ENCODE measurements at places on chromosomes 4 and X.

GRCh38 chr4:3079694-3080123 is 5.2 kb downstream of the HTT start:
- DNase-seq: no peak

DNA sequence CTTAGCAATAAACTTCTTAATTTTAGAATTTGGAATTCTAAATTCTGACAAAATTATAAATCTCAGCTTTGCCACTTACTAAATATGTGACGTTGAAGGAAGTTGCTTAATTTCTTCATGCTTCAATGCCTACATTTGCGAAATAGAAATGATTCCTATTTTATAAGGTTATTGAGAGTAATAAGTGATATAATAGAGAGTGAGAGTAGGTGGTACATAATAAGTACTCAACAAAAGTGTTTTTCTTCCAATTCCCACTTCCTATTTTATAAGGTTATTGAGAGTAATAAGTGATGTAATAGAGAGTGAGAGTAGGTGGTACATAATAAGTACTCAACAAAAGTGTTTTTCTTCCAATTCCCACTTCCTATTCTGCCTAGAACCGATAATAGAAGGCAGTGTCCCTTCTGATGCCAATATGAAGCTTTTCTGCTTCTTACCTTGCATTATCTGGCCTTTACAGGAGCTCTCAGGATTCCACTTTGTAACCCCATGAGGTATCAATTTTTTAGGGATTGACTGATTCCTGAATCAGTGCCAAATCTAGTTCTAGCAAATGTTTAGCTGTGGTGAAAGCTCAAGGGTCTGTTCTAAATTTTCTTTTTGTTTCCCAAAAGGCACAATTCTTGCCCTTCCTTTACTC is 31.4 kb downstream of the VSIG4 start:
- DNase-seq: no peak

GRCh38 chr4:15601862-15602261 is 53.3 kb downstream of the FBXL5 start:
- no peak for DNase-seq

DNA sequence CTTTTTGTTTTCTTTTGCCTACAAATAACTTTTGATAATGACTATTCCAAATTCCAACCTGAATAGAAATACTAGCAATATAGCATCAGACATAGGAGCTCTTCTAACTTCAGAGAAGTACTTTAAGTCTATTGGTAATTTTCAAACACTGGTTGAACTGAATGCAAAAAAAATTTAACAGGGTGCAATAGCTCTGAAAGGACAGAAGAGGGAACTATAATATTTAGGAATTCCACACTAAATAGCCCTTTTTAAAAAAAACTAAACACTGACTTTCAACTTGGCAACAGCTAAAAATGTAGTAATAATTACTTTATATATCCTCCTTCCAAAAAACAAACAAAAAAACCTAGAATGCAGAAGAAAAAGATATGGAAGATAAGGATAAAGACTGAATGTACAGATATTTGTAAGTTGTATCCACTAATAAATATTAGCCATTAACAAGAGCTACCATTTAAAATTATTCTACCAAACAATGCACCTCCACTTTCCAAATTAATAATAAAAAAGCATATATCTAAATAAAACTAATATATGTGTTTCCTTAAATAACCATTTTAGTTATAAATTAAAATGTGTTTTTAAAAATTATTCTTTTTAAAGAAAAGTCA is 81.4 kb downstream of the FBXW7 start:
- peak; percentile 60 for DNase-seq

- no peak for DNase-seq
These were observed 2.0 kb upstream of the ABLIM2 start for GRCh38 chr4:8160572-8160971.

DNA sequence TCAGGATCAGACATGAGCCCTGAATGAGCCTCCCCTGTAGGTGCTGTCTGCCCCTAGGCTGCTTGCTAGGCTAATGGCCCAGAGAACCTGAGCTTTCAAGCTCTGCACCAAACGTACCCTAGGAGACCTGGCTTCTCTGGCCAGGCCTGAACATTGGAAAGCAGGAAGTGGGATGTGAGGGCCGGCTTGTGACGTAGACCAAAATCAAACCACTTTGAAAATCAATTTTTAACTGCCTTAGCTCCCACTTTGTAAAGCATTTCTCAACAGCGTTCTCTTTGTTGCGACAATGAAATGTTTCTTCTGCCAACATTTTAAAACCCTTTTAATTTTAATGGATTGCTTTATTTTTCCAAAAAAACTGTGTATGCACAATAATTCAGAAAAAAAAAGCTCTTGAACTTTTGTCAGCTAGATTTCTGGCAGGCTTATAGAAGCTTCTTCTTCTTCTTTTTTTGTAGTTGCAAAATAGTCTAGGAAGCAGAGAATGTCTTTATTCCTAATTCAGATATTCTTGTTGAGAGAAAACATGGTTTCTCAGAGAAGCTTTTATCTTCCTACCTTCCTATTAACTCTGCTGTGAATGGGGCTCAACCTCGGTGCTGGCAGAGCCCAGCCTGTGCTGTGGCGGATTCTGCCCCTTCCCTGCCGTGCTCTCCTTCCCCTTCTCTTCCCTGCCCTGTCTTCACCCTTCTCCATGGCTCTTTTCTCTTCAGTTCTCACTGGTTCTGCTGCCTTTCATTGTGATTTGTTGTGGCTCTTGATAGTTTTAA is 145.2 kb upstream of the SFRP2 start:
- DNase-seq: no peak

DNA sequence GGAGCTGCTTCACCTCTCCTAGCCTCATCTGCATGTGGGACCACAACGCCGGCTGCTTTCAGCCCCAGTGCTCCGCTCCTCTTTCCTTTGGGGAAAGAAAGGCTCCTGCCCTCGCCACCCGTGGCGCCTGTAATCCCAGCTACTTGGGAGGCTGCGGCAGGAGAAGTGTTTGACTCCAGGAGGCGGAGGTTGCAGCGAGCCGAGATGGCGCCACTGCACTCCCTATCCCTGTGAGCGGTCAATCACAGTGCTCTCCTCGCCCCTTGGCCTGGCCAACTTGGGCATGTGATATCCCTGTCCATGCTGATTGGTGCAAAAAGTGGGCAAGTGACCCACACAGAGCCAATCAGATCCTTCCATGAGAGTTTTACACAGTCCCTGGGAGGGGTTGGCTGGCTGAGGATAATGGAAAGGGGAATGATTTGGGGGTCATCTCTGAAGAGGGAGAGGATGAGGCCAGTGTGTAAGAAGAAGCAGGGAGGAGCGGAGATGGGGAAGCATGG is 56.2 kb downstream of the WFS1 start:
- DNase-seq: no peak

DNA sequence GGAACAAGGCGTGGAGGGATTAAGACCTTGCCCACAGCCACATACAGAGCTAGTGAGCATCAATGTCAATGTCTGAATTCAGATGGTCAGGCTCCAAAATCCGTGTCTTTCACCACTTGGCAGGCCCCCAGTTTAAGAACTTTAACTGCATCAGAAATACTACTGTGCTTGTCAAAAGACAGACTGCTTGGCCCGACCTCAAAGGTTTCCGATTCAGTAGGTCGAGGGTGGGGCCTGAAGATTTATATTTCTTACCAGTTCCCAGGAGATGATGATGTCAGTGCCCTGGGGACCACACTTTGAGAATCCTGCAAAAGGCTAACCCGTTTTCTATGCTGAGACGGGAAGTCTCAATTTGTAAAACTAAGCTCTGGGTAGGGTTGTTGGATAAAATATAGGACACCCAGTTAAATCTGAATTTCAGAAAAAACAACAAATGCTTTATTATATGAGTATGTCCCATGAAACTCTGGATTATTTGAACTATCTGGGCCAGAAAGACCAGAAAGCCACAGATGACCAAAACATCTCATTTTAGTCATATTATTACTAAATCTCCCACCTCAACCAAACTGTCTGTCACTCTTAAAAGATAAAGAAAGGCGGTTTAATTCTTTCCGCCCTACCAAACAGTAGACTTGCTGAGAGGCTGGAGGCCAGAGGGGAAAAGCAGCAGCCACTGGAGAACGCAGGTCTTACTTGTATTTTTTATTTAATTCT is 42.7 kb downstream of the GATB start:
- no peak for DNase-seq

DNA sequence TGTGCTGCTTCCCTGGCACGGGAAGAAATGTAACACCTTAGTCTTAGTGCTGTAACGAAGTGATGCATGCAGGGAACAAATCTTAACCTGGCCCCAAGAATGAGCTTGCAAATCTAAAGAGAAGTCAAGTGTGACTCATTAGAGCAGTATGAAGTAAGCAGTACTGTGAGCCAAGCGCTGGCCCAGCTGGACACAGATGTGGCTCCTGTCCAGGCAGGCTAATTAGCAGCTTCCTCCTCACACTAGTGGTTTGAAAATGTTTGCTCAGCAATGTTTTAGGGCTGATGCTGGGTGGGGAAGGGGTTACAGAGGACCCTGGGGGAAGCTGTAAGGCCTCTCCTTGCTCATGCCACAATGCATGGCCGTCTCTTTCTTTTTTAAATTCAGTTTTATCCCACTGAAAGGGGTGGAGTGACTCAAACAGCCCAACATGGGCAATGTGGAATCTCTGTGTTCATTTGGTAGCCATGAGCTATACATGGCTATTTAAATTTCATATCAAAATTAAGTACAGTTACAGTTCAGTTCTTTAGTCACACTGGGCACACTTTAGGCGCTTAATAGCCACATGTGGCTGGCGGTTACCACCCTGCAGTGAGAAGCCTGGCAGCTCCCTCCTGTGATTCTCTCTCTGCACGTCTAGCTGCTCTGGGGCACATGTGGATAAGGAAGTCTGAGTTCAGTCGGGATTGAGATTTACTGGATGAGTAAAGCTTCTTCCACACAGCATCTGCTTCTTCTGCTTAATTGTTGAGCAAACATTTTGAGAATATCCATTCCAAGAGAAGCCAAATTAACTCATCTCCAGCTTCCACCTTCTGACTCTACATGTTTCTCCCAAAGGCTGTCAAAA is 48.8 kb downstream of the MAP7D2 start:
- DNase-seq: peak; percentile 74

GRCh38 chr4:125432078-125432477 is 117.3 kb downstream of the FAT4 start:
- no peak for DNase-seq

DNA sequence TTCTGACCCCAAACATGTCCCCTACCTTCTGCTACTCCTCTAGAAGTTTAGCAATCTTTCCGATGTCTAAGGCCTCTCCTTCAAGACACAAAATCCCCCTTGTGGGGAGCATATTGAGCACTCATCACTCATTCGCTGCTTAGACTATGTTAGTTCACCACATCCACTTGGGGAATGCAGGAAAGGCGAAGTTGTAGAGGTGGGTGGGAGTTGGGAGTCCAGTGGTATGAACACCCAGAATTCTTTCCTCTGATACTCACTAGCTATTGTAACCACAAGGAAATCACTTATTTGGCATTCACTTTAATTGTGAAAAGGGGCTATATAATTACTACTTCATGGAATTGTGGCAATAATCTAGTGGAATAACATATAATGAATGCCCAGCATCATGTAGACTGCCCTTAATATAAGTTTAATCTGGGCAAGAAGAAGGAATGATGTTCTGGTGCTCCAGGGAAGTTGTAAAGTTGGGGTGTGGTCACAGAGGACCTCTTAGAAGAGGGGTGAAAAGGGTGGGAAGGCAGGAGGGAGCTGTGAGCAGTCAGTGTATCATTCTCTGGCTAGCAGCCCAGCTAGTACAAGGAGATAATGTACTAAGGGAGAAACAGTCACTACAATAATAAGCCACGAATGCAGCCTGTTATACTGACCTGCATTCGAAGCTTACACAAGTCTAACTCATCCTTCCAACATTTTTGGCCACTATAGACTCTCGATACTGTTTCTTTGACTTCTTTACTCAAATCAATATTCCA is 468.2 kb upstream of the DIPK2B start:
- DNase-seq: peak; percentile 68

- DNase-seq: no peak
These were observed 54.1 kb upstream of the AP1S2 start for GRCh38 chrX:15908603-15909290.

- DNase-seq: peak; percentile 16
These were observed 680.4 kb downstream of the DMD start for GRCh38 chrX:32530802-32531403.

DNA sequence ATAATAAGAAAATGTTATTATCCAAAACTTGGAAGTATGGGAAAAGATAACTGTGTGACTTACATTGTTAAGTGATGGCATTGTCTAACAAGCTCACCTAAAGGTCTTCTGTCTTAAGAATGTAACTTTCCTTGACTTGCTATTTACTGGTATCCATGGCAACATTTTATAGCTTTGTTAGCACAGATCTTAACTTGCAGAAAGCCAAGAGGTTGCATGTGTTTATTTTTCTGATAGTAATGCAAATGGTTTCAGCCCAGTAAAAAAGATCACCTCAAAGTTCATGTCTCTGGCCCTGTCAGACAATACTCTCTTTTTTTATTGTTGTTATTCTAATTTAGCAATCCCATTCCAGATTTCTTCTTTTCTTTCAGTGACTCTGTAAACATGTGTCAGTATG is 425.3 kb downstream of the SPRY1 start:
- DNase-seq: no peak

GRCh38 chrX:22110729-22111494 is 78.8 kb downstream of the PHEX start:
- no peak for DNase-seq

DNA sequence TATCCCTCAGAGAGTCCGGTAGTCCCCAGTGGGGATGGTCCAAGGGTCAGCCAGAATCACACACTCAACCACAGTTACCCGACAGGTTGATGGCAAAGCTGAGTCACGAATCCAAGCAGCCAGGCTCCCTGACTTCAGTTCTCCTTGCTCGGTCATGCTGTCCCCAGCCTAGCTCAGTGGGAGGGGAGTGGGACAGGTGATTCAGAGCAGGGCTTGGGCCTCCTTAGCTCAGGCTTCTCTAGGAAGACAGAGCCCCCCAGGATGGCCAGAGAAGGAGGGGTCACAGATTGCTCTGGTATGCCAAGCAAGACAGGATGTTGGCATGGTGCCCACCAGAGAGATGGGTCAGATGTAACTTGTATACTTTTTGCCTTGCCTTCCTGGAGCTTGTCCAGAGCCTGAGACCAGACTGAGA is 66.5 kb downstream of the EFNB1 start:
- no peak for DNase-seq

DNA sequence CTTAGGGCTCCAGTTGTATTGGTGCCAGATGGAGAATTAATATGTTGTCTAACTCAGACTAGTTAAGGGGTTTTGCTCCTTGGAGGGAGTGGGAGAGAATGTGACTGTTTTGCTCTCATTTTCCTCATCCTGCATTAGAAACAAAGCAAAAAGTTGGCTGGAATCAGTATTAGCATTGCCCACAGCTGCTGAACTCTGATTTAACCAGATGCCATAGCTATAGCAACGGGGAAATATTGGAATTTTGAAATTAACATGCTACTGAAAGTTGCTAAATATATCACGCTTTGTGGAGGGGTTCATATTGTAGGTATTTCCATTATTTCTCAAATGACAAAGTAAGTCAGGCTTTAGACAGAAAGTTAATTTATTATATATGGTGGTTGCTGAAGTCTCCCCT is 66.7 kb upstream of the EOLA2 start:
- DNase-seq: no peak

DNA sequence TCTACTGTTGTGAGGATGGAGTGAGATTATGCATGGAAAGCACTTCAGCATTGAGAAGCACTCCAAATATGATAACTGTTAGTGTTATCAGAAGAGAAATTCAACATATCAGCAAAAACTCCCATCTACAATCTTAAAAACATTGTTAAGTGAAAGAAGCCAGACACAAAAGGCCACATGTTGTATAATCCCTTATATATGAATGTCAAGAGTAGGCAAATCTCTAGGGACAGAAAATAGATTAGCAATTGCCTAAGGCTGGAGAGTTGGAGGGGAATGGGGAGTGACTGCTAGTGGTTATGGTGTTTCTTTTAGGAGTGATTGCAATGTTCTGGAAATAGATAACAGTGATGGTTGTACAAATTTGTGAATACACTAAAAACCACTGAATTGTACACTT is 122.5 kb upstream of the LNX1 start:
- DNase-seq: no peak

Measured in GM03348 (cell line).